ENCODE measurements at places on chromosomes 7 and 10.

DNA sequence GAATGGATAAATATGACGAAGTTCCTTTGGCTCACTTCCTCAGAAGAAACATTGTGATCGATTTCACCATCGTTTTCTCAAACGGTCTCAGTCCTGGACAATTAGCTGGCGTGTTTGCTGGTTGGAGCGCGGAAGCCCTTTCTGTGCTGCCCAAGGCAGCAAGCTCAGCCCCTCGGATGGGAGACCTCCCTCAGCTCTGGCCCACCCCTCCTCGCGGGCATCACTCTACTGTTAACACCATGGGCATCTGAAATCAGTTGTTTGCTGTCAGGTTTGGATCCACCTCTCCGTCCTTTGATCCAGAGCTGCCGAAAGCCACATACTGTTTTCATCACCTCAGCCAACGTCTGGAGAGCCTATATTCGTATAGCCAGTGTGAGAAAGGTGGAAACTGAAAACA is 68.2 kb downstream of the C10orf143 start:
- DNase-seq = no peak

GRCh38 chr7:28036696-28037095 is 143.9 kb downstream of the JAZF1 start:
- no peak for DNase-seq

DNA sequence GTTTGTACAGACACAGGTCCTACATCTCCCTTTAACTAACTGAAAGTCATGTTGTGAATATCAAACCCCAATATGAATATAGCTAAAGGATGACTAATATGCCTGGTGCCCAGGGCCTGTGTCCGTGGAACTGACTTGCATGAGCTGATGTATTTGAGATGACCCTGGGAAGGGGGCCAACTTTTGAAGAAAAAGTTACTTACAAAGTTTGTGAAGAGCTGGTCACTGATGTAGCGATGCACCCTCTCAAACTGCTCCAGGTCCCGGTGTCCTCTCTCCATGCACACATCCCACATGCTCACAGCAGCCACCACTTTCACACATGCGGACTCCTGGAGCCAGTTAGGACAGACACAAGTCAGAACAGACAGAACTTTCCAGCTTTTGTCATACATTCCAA is 106.2 kb downstream of the ABCC2 start:
- no peak for DNase-seq

DNA sequence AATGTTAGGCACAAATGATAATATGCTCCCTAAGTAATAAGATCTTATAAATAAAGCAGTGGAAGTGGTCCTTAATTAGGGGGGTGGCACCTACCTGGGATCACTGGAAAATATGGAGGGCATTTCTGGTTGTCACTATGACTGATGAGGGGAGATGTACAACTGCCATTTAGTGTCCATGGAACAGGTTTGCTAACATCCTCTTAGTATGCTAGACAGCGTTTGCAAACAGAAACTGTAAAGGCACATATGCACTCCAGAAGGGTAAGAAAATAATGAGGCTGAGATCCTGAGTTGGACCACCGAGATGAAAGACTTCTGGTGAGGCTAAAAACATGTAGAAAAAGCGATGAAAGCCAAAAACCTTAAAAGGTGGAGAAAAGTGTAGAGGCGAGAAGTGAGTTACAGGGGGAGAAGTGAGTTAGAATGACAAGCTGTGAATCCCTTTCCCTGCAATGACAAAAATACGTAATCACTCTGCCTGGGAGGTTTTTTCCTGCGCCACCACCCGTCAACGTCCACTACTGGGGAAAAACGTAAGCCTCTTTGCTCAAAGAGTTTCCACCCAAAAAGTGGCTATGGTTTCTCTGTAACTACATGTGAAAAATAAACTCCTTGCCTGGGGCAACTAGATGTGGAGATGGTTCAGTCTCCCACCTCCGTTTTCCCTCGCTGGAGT is 767 bp downstream of the KRIT1 start:
- no peak for DNase-seq

DNA sequence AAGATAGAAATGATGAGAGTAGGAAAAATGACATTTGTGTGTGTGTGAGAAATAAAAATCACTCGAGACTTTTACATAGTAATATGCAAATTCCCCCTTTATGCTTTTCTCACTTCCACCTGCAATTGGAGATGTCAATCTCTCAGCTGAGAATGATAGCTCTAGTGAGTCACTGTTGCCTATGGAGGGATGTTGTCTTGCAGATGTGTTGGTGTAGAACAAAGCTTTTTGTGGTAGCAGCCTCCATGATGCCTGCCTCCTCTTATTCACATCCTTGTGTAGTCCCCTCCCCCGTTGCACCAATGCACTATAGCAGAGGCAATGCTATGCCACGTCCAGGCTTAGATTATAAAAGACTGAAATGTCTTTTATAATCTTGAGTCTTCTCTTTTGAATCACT is 33.8 kb downstream of the SPAG6 start:
- DNase-seq = no peak

DNA sequence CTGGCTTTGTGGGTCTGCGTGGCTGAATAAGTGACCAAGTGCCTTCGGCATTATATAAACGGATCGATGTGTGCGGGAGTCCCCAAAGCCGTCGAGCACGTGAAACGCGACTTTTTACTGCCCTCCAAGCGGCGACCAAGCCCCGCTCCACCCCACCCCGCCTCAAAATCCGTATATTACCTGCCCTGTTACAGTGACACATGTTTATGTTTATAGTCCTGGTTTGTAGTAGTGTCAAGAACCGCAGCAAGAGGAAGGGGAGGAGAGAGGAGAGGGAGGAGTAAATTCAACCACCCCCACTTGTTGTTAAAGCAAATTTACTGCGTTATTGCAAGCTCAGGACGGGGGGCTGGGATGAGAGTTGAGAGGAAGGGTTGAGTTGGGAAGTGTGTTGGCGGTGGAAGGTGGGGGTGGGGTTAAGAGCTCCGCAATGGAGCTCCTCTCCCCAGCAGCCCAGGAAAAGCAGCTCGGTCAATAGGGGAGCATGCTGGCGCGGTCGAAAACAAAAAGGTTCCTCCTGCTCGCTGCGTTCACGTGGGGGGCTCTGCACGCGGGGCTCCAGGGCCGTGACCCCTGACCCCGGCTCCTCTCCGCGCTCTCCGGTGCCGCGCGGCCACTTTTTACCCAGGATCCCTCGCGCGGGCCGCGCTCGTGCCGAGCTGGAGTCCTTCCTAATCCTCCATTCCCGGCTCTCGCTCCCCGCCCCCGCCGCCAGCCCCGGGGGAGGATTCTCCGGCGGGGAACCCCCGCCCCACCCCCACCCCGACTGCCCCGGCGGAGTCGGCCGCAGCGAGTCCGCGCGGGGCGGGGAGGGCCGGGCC is at the start of gene SKIDA1:
SKIDA1 (minus strand) TSS at position 316 of the 821 bp plus-strand sequence. CDS start 7,860 bp downstream, outside the sequence.
- peak; percentile 94 for DNase-seq

GRCh38 chr10:15365692-15366091 is 5.4 kb downstream of the FAM171A1 start:
- no peak for DNase-seq

DNA sequence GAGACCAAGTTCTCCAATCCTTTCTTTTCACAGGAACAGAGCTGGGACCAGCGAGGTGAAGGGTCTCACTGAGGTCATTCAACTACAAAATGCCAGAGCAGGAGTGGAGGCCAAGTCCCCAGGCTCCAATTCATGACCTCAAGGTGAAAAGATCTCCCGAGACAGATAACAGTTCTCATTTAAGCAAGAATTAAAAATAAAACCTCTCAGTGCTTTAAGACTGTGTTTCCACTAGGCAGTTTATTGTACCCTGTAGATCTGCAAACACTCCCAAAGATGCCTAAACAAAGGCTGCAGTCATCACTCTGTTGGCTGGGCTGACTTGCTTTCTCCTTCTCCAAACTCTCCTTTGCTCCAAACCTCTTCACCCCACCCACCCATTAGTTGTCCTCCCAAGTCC is 74.8 kb upstream of the CXCL12 start:
- no peak for DNase-seq

DNA sequence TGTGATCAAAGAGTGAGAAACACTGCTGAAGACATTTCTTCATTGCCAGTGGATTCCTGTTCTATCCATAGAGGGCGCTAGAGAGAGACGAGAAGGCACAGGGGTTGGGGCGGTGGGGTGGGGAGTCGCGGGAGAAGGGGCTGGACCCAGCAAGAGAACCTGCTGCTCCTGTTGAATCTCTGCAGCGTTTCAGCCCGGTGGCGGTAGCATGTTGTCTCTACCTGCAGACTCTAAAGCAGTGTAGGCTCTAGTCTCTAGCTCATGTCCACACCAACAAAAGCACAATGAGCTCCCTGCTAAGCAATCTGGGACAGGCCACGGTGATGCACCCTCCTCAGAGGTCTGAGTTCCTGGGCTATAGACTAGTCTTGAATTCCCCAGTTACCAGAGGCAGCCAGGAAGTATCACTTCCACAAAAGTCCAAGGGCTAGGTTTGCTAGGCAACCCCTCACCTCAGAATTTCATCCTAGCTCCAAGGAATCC is 167.7 kb downstream of the DGKB start:
- peak; percentile 16 for DNase-seq

GRCh38 chr10:77983384-77984341 is 45.7 kb downstream of the POLR3A start:
- DNase-seq = no peak

- no peak for DNase-seq
Observed at GRCh38 chr10:8455181-8455580, 400.7 kb downstream of the GATA3 start.

- peak; percentile 54 for DNase-seq
Observed at GRCh38 chr10:69957886-69958555, 94.6 kb upstream of the MACROH2A2 start.

GRCh38 chr7:85469446-85470010 is 282.7 kb upstream of the SEMA3D start:
- no peak for DNase-seq

DNA sequence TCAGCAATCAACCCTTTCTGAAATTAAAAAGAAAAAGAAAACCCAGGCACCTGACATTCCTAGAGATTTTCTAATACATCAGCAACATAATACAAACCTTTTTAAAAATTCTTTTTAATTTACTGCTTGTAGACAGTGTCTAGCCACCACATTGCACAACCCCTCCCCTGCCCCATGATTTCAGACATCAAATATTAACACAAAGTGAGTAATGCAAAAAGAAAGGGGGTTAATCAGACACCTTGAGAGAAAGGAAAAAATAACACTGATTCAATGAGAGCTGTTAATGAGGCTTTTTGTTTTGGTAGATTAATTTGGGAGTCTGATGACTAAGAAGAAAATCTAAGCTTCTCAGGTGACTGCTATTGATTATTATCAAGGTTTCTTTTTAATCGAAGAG is 55.3 kb downstream of the SLC25A13 start:
- DNase-seq = no peak

DNA sequence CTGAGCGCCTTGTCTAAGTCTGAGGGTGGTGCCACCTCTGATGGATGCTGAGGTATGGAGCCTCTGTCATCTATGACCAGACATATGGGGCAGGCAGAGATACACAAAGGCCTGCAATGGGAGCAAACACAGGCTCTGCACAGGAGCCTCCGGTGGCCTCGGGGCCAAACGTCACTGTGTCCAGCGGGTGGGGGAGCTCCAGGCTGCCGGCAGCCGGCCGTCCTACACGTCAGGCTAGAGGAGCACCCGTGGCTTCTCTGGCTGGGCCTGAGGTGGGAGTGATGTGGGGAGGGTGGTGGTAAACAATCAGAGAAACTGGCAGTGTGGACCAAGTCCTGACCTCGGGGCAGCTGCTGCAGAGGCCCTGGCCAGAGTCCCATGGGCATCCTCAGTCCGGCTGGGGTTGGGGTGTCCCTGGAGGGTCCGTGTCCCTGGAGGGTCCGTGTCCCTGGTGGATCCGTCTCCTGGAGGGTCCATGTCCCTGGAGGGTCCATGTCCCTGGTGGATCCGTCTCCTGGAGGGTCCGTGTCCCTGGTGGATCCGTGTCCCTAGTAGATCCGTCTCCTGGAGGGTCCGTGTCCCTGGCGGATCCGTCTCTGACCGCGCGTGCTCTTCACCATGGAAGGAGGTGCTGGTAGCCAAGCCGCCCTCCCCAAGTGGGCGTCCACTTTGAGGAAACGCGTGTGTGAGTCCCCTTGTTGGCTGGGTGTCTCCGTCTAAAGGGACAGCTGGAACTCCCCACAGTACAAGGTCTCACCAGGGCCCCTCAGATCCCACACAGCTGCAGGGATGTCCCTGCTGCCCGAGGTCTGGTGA is 24.2 kb upstream of the FAM20C start:
- DNase-seq = no peak

- DNase-seq = no peak
Observed at GRCh38 chr7:102061981-102062390, 224.7 kb upstream of the SH2B2 start.

DNA sequence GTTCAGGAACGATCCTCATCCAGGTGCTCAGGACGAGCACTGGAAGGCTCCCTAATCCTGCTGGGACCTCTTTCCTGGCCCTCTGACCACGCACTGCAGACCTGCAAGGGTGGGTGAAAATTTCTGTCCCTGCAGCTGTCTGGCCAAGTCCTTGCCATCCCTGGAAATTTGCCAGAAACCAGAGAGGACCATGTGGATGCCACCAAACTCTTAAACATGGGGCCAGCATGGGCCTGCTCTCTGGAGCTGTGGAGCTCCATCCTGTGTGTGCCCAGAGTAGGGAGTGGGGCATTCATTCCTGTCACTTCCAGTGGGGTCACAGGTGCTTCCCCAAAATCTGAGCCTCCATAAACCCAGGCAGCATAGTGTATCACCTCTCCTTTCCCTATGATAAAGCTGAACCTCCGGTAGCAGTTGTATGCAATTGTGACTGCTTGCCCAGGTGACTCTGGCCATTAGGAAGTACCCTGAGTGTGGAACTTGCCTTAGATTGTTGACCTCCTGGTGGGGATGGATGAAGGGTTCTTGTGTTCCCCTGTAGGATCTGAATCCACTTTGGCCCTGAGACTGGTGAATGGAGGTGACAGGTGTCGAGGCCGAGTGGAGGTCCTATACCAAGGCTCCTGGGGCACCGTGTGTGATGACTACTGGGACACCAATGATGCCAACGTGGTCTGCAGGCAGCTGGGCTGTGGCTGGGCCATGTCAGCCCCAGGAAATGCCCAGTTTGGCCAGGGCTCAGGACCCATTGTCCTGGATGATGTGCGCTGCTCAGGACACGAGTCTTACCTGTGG is 57.1 kb downstream of the DMBT1 start:
- DNase-seq = no peak

DNA sequence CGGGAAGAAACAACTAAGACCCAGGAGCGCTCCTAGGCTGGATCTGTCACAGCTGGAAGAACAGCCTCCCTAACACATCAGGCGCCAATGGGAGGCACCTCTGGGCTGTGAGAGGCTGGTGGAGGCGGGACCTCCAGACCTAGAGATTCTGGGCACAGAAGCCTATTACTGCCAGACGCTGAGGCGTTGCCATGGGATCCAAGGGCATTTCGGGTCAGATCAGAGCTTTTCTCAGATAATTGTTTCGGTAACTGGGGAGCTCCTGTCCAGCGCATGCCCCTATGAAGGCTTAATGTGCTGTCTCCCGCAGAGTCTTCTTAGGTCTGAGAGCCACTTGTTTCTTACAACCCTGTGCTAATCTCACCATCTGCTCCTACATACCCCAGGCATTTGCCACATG is 339.2 kb downstream of the ZNF716 start:
- DNase-seq = no peak

- no peak for DNase-seq
Observed at GRCh38 chr10:30070001-30070685, 10.8 kb upstream of the JCAD start.

DNA sequence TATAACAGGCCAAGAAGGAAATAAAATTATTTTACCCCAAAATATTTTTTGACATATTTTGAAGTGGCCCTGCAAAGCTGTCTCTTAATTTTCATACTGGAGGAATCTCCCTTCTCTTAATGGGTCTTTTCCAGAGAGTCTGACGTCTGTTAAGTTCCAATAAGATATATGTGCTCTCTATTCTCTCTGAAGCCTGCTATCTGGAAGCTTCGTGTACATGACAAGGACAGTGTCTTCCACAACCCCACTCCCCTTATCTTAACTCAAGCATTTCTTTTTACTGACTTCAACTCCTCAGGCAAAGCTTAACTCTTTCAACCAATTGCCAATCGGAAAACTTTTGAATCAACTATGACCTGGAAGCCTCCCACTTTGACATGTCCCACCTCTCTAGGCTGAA is 29.2 kb upstream of the IL15RA start:
- no peak for DNase-seq

All from HAP-1 (cell line).